ENCODE measurements at places on chromosomes 16 and 17.

- DNase-seq: no peak
Observed at GRCh38 chr17:38460716-38461630, 32.7 kb downstream of the ARHGAP23 start.

GRCh38 chr17:39487946-39488345, 26.7 kb downstream of the CDK12 start:
- no peak for DNase-seq

GRCh38 chr16:15403392-15403995, 7.9 kb downstream of the MPV17L start:
- no peak for DNase-seq

DNA sequence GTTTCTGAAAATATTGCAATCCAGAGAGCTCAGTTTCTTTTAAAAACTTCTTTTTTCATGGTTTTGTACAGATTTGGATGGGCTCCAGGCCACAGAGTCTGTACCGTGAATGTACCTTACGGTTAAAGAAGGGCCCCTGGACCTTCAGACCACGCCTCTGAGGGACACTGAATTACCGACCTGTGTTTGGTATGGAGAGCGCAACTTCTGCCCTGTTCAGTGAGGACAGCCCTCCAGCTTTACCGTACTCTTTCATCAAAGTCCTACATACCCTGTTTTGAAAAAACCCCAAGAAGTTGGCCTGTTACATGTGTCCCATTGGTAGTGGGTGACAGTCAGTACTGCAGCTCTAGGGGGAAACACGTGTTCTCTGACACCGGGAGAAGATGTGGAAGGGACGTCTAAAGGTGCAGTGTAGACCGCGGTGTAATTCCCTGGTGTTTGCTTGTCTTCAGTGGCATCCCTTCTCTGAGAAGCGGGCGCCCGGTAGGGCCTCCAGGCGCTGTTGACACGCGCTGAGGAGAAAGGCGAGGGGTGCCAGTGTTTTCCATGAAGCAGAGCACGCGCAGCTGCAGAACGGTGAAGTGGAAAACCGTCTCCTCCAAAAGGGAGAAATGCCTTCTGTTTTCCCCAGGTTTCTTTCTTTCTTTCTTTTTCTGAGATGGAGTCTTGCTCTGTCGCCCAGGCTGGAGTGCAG, 6.2 kb downstream of the PGS1 start:
- no peak for DNase-seq

GRCh38 chr16:48317614-48318315, 67.4 kb downstream of the SIAH1 start:
- DNase-seq: peak; percentile 88

DNA sequence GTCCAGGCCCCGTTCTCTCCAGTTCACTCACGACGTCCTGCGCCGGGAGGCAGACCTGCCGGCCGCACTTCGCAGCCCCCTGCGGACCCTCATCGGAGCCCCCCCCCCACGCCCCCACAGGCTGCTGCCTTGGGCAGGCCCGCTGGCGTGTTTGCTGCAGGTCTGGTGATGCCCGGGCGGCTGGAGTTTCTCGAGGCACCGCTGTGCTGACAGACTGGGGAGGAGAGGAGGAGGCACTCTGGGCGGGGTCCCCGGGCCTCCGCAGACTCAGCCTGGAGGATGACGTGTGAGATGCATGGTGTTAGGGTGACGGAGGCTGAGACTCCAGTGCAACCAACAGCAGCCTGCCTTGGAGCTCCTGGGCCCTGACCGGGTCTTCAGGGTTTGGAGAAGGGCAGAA, 24.1 kb downstream of the BAIAP2 start:
- no peak for DNase-seq

GRCh38 chr17:44362949-44363612, 572 bp downstream of the FAM171A2 start:
- DNase-seq: no peak

- DNase-seq: no peak
Observed at GRCh38 chr17:17523731-17524490, 27.7 kb upstream of the RASD1 start.

- DNase-seq: no peak
Observed at GRCh38 chr16:48347191-48347865, 37.9 kb downstream of the SIAH1 start.

GRCh38 chr16:54136276-54136625, 150.3 kb downstream of the IRX3 start:
- no peak for DNase-seq

- no peak for DNase-seq
Observed at GRCh38 chr17:43334738-43335402, 63.9 kb upstream of the ARL4D start.

DNA sequence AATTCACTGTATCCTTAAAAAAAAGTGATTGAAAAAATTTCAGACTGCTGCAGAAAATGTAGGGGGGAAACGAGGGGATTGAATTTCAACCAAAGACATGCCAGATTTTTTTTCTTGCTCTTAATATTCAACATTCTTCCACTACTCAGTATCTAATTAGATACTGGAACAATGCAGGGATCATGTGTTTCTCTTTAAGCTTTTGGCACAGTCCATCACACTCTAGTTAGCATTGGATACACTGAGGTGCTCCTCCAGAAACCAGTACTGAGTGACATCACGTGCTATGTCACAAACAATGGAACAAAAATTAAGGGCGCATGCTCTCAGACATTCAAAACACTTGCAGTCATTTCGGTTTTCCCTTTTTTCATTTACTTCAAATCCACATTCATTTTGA, 298.6 kb upstream of the PSMD7 start:
- DNase-seq: peak; percentile 55

GRCh38 chr17:182050-182751, 751 bp upstream of the DOC2B start:
- no peak for DNase-seq

GRCh38 chr17:77885678-77886386, 72.7 kb upstream of the TNRC6C start:
- DNase-seq: no peak

All from fibroblast of skin of left biceps (primary cell).